AG20443 (cell line): ENCODE measurements at places on chromosomes 7 and 10.

DNA sequence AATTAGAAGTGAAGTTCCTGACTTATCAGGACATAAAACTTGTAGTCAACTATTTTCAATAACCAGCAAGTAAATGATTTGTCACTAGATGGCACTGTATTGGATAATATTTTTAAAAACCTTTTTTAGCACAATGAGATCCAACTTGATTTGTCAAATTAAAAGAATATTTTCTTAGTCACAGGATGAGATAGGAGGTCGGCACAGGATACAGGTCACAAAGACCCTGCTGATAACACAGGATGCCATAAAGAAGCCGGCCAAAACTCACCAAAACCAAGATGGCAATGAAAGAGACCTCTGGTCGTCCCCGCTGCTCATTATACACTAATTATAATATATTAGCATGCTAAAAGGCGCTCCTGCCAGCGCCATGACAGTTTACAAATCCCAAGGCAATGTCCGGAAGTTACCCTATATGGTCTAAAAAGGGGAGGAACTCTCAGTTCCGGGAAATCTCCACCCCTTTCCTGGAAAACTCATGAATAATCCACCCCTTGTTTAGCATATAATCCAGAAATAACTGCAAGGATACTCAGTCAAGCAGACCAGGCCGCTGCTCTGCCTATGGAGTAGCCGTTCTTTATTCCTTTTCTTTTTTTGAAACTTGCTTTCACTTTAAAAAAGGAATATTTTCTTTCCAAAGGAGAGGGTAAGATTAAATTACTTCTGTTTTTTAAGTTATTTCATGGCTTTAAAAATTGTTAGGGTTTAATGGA is 255.7 kb upstream of the MKLN1 start:
- DNase-seq, result no peak

GRCh38 chr7:3548815-3549214 is 247.8 kb downstream of the SDK1 start:
- DNase-seq, result no peak

DNA sequence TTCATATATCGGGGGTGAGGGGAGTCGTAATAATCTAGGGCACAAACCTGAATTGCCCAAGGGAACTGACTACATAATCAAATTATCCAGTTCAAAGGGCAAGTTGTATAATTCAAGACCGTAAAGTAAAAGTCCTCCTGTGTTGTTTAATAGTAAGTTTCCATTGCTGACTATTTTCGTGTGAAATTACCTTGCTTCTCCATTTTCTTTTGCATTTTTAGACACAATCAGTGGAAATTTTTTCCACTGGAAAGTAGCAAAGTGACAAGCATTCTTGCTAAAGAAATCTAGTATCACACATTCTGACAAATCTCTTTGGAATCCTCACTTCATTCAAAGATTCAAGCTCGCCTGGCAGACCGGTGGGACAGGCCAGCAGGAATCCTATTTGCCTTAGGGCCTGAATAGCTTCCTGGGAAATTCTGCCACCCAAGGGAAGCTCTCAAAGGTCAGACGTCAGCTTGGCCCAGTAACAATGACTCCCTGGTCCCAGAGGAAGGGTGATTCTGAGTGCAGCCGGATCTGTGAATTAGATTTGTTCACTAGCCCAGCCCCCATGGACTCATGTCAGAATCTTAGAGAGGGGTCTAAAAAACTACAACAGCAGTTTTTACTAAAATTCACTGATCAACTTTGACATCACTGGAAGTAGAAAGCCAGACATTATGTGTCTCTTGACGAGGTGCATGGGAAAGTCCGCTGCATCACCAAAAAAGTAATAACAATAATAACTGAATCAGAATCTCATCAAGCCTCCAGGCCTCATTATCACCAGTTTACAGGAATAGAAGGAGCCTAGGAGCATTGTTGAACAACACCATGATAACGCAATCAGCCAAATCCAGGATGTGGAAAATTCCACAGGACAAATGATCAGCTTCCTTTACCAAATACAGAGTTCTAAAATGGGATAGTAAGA is 161.0 kb downstream of the SKIDA1 start:
- peak; percentile 76 for DNase-seq

GRCh38 chr7:109842386-109842785 is 1248.5 kb upstream of the LRRN3 start:
- no peak for DNase-seq

- no peak for DNase-seq
These were observed 18.4 kb upstream of the KLF6 start for GRCh38 chr10:3803295-3803926.

DNA sequence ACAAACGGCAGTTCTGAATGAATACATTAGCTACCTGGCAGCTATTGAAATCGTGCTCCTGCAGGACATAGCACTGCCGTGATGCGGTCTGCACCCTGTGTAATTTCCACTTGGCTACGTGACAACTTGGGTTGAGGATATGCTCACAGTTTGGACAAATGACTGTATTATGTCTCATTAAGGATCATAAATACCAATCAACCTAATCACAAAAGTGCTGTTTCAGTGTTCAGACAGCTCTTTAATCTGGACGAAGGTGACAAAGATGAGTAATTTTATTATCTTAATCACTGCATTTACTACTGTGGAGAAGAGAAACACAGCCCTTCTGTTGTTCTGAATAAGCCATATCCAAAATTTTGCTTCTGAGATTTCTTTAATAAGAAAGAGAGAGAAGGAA is 210.8 kb upstream of the PFKP start:
- DNase-seq, result no peak

DNA sequence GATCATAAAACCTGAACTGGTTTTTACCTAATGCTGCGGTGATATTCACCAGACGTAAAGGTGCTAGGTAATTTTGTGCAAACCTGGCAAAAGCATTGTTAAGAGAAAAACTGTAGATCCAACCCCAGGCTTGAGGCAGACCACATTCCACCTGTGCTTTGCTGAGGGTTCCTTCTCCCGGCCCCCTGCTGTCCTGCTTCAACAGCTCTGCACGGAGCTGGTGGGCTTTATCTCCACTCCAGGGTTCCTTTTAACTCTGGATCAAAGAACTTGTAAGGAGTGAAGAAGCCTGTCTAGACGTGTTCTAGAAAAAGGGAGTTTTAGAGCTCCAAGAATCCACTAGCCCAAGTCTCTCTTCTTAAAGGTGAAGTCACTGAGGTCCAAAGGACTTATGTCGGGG is 87.5 kb upstream of the NMT2 start:
- DNase-seq, result no peak

- no peak for DNase-seq
These were observed 27.9 kb downstream of the C7orf25 start for GRCh38 chr7:42883950-42884349.

GRCh38 chr10:63467841-63468240 is 2.1 kb upstream of the JMJD1C start:
- DNase-seq, result peak; percentile 8

DNA sequence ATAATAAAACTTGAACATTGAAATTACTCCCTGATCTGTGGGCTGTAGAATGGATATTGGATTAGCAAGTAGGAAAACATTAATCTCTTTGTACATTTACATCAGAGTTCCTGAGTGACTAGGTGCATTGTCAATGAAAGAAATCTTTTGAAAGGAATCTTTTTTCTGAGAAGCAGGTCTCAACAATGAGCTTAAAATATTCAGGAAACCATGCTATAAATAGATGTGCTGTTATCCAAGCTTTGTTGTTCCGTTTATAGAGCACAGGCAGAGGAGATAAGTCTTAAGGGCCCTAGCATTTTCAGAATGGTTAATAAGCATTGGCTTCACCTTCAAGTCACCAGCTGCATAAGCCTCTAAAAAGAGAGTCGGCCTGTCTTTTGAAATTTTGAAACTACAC is 41.3 kb upstream of the SLC16A12 start:
- DNase-seq, result no peak

GRCh38 chr7:133545618-133546017 is 292.7 kb downstream of the EXOC4 start:
- no peak for DNase-seq

- DNase-seq, result no peak
These were observed 57.8 kb downstream of the INPP5F start for GRCh38 chr10:119783665-119784027.

DNA sequence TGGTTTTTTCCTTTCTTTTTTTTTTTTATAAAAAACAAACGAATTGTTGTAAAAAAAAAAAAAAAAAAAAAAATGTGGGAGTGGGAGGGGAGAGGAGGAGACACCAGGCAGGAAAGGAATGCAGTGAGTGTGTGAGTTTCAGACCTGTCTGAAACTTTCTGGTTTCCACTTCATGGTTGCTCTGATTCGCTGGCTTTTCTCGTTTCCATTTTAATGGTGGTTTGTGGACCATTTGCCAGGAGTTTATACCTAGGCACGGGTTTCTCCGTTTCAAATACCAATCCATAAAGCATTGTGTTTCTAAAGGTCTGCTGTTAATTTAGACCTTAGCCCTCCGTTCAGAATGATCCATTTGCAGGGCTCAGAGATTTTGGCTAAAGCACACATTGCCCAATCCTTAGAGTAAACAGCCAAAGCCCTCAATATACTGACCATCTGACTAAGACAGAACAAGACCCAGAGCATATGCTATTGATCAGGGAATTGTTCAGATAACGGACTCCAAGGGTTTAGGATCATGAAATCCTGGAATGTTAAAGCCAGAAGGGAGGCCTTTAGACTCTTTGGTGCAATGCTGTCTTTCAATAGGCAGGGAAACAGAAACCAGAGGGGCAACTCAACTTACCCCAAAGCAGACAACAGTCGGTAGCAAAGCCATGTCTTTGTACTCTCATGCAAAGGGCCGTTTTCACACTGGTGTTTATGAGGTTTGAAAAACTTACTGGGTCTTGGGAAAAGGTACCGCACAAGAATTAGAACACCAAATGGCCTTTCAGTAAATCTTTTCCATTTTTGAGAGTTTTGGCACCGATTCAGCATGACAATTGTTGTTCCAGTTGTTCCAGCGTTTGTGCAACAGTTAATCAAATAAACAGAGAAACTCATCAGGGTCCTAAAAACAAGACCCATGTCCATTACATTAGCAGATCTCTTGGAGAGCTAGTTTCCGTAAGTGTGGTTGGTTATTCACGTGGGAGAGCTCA is 94.3 kb upstream of the AGBL3 start:
- DNase-seq, result peak; percentile 46

GRCh38 chr10:103673606-103674005 is 180.1 kb downstream of the NEURL1 start:
- DNase-seq, result no peak

- DNase-seq, result no peak
These were observed 14.1 kb downstream of the ZNF398 start for GRCh38 chr7:149161241-149161848.

DNA sequence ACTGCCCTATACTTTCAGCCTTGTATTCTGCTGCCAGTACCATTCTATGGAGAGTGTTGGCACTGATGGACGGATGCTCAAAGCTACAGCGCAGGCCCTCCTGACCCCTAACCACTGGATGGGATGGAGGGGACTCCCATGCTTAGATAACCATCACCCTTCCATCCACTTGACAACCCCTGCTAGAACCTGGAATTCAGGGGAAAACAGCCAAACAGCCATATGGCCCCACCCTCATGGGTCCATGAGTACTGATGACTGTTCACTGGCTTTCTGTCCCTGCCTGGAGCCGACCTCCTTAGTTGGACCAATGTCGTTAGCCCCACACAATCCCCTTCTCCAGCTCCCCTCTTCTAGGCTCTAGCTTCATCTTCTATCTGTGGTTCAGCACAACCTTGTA is 16.2 kb downstream of the DUSP5 start:
- DNase-seq, result no peak

DNA sequence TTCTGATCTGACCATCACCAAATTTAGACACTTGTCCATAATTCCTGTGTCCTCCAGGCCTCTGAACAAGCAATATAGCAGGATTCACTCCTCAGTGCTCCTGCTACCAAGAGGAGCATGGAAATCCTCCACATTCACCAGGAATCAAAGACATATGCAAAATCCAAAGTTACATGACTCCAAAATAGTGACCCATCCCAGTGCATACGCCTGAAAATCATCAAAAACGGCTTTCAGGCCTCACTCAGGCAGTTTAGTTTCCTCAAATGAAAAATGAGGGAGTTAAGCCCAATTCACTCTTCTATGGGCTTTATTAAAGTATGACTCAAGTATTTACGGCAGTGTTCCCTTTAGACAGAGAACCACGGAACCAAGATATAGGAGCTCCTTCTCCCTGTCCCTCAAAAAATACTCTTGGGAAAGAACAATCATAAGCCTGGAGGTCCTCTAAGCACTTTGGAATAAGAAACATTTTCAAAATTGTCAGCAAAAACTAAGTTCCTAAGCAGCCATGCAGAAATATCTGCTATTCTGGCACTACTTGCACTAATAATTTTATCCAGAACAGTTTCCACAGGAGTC is 240.7 kb downstream of the PARD3 start:
- no peak for DNase-seq

DNA sequence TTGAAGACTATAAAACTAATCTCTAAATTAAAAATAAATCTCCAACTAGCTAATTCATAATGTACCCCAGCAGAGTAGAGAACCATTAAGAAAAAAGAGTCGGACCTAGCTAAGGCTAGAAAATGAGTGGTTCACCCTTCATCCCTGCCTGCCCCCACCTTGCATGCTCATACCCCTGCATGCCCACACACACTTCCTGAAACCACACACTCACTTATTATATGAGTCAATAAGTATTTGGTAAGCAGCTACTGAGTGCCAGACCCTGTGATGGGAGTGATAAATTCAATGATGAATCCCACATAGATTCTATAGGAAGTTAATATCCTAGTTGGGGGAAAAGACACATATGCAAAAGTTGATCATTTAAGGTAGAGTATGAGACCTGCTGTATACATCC is 152.9 kb upstream of the INHBA start:
- DNase-seq, result no peak

- DNase-seq, result no peak
These were observed 4.5 kb downstream of the ABCB1 start for GRCh38 chr7:87596136-87596535.

DNA sequence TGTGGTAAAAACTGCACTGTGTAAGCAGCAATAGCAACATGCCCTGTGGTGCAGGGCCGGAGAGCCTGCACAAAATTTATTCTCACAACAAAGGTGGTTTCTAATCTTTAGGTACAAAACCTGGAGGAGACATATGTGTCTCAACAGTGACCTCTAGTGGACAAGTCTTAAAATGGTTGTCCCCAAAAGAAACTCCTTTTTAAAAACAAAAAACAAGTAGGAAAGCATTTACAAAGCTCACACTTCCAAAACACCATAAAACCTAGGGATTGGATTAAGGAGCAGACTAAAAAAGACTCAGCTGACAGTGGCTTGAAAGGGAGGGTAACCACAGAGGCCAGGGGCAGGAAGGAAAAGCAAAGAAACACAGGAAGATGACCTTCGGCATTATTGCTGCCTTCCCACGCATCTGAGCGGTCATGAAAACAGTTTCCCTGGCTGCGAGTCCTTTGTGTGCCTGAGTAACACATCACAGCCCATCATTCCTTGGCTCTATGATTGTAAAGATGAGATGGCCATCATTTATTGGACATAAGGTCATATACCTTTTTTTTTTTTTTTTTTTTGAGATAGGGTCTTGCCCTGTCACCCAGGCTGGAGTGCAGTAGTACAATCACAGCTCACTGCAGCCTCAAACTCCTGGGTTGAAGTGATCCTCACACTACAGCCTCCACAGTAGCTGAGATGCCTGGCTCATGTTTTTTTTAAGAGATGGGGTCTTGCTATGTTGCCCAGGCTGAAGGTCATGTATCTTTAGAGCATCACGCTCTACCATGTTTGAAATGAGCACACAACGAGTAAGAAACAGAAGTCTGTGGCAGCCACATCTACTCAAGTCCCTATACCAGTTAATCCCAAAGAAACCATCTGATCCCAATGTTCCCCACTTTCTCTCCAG is 39.5 kb downstream of the RSU1 start:
- DNase-seq, result peak; percentile 66
